ENCODE measurements at places on chromosomes 13 and 19. TPM values are rescaled to one million over a fixed set of nuclear protein-coding genes. Genes with fewer than 3 reads are reported as not detected.

Gene C13orf46
- 0.08 TPM for total RNA-seq

Gene ANGPTL8
- total RNA-seq, result not detected

Gene DACT3
- total RNA-seq, result 0.32 TPM

Gene ATP4A
- not detected for total RNA-seq

Gene CERS1
- not detected for total RNA-seq

Gene ATF5
- 15.1 TPM for total RNA-seq

Gene GADD45B
- 26.3 TPM for total RNA-seq

Gene CEBPA
- total RNA-seq, result 18.3 TPM

Gene SLITRK5
- 0.04 TPM for total RNA-seq

Gene PLPP2
- 12.3 TPM for total RNA-seq

DNA sequence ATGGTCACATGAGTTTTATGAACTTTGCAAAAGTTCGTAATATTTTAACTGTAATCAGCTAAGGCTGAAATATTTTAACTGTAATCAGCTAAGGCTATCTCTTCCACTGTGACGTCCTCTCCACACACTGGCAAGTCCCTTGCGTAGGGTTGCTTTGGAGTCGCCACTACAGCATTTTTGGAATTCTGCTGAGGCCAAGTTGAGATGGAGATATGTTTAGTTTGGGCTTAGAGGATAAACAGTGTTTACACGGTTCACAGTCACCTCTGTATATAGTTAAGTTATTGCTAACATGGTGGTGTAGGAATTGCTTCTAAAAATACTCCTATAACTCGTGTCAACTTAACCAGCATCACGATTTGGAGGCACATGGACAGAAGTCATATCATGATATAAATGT, 143.6 kb upstream of the SERP2 start:
- ATAC-seq, result no peak

GRCh38 chr19:4164262-4164661, 10.8 kb downstream of the CREB3L3 start:
- no peak for ATAC-seq

DNA sequence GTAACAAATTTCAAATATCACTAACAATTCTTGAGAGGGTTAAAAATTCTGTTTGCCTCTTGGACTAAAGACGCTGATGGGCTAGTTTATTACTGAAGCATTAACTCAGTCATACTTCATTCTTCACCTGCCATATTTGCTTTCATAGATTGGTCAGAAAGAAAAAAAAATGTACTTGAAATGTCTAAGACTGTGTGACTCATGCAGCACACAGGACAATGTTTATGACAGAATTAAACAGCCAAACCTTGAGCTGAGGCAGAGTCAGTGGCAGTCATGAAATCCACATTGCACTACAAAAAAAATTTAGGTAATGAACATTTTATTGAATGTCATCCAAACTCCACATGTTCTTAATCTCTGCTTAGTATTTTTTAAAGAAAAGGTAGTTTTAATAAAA, 135.6 kb downstream of the PRR20E start:
- ATAC-seq, result no peak

DNA sequence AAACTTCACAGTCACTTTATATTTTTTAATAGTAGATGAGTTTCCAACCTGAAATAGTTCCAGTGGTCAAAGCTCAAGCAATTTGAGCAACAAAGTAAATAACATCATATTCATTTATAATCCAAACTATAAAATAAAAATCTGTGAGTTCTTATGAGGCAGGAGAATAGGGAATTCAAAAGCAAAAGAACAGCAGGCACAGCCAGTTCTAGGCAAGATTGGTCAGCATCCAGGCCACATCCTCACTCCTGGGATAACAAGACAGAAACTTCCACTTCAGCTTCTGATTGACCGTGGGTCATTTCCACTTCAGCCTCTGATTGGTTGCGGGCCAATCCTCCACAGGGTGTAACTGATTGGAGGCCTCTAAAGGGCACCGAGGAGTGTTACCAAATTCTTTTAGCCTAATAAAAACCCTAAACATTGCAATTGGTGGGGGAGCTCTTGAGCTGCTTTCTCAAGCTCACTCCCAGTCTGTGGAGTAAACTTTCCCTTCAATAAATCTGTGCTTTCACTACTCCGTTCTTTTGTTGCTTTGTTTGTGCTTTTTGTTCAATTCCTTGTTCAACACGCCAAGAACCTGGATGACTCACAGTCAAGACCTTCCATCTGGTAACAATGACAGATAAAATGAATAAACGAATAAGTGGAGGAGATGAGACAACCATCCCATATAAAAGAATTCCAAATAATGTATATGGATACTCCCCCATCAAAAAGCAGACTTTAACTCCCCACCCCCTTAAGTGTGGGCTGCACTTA, 42.6 kb upstream of the AMER2 start:
- no peak for ATAC-seq

DNA sequence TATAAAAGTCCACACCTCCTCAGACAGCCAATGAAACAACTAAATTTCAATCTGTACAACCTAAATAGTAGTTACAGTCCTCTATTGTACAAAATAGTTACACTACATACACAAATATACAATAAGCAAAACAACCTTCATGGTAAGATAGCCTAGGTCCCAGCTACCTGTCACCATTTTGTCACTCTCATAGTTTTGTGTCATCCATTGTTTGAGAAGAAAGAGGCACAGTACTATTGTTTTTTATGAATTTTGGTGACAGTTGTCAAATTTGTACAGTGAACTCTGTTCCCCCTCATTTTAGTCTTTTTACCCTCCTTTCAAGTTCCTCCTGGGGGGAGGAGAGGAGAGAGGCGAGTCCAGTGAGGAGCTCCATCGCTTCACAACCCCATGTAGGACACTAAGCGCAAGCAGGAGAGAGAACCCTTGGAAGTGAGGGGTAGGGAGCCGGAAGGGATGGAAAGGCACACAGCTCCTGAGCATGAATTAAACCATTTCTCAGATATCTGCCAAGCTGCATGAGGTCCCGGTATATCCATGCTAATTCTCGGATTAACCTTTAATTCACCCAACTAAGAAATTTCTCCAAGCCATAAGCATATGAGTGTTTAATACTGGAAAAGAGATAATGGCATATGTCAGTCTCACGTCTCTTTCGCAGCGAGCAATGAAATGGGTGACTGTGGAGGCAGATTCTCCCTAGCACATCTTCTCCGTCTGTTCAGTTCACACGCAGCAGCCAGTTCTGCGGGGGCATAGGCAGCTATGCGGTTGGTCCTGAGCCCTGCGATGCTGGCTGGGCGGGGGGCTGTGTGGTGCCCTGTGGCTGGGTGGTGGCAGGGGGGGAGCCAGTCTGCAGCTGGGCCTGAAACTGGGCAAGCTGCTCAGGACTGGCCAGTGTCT, 60.5 kb downstream of the SERP2 start:
- no peak for ATAC-seq

- ATAC-seq, result no peak
Measured at GRCh38 chr13:37288057-37288720, 182.7 kb upstream of the CSNK1A1L start.

DNA sequence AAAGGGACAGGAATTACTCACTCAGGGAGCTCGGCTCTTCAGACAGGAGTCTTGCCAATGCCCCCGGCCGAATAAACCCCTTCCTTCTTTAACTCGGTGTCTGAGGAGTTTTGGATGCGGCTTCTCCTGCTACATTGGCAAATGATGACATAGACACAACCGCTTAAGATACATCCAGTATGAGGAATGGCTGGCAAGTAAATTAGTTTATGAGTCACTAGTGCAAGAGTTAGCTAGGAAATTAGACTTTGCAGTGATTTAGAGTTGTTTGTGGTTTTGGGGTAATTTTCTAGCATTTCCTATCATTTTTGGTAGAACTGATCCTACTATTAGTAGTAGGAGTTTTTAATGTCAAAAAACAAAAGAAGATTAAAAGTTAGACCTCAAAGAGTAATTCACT, 166.2 kb downstream of the SLITRK1 start:
- ATAC-seq, result no peak

- no peak for ATAC-seq
Measured at GRCh38 chr19:2221250-2221831, 14.8 kb downstream of the PLEKHJ1 start.

- no peak for ATAC-seq
Measured at GRCh38 chr19:45934551-45935230, 20.1 kb upstream of the NANOS2 start.

DNA sequence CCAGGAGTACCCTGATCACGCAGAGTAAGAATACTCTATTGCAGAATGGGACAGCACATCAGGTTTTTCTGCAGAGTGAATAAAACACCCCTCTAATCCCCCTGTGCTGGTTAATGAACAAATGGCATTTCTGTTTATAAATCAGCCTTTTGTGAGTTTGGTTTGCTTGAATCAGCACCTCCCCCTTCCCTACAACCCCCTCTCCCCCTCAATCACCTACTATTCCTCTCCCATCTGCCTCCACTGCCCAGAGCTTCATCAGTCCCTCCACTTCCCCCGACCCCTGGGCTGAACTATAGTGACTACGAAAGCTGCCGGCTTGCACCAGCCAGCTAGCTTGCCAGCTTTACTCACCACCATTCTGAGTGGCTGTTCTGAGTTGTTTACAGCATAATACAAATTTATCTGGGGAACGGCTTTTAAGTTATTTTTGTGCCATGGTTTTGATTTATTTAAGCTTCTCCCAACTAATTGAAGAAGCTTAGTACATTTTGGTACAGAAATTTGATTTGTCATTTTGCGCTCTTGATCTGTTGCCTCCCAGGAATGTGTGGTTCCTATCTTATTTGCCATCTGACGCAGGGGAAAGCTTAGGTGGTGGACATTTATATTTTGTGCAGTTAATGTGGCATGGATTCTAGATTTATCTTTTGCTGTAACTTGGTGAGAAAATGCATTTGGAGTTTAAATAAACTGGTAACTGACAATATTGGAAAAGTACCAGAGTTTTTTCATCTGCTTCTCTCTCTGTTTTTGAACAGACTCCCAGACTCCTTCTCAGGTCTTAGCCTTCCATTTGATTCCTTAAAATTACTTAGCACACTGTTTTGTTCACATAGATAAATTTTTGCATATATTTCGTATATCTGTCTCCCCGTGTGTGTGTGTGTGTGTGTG, 41.7 kb upstream of the WDFY2 start:
- ATAC-seq, result no peak

GRCh38 chr13:39916330-39916729, 260.9 kb downstream of the COG6 start:
- ATAC-seq, result no peak

DNA sequence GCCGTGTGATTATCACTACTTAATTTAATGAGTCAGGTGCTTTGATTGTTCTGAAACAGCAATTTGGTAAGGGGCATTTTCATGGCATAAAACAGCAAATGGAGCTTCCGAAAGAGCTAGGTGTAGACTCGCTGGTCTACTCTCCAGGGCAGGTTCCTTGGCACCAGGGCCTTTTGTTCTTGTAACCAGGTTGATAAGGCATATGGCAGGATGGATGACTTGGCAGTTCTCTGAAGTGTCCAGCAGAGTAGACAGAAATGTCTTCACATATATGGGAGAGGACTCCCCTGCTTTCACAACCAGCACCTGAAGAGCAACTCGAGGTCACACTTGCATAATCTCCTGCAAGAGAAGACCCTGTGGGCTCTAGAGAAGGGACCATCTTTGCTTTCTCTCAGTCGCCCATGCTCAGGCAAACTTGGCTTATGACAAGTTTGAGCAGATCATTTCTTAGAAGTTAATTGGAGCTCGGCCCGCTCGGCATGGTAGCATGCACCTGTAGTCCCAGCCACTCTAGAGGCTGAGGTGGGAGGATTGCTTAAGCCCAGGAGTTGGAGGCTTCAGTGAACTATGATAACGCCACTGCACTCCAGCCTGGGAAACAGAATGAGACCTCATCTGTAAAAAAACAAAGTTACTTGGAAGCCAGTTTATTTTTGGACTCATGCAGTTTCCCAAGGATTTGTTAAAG, 23.3 kb upstream of the WASF3 start:
- no peak for ATAC-seq

GRCh38 chr19:5261156-5261890, 79.3 kb downstream of the PTPRS start:
- peak; percentile 94 for ATAC-seq

DNA sequence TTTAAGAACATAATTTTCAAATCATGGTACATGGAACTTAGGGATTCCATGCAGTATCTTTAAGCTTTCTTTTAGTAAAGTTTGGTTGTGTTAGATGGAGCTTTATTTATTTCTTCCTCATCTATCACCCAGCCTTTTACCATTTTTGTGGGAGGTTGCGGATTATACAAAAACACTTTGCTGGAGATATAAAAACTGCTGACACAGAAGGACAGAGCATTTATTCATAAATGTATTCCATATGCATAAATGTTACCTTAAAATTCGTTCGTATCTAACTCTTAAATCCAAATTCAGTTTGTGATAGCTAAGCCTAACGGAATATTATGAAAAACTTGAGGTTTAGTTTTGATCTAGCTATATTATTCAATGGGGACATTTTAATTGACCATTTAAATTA, 143.3 kb downstream of the TDRD3 start:
- no peak for ATAC-seq

- ATAC-seq, result no peak
Measured at GRCh38 chr13:37791699-37792098, 77.9 kb downstream of the TRPC4 start.

- ATAC-seq, result no peak
Measured at GRCh38 chr13:40031031-40031430, 375.6 kb downstream of the COG6 start.

- ATAC-seq, result no peak
Measured at GRCh38 chr13:32385410-32385809, 42.5 kb downstream of the N4BP2L1 start.

DNA sequence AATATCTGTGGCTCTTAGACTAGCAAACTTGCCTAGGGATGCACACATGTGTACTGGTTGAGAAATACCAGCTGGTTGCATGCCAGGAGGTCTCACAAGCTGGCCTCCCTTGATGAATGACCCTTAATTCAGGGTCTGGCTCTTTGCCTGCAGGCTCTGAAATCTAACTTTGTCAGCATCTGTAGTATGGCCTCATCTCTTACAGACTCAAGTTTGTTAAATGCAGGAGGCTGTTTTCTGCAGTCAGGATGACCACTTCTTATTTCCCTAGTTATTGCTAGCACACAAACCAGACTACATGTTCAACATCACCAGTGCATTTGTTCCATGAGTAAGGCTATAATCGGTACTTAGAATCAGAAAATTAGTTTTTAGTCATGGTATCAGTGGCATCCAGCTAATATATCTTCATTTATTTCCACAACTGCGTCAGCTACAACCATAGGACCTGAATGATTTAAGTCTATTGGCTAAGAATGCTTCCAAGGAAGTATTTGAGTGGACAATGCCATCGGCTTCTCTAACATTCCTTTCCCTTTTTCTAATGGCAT, 23.3 kb upstream of the POSTN start:
- ATAC-seq, result no peak

GRCh38 chr13:42355491-42356183, 83.7 kb downstream of the AKAP11 start:
- no peak for ATAC-seq

All from esophagus mucosa (tissue), 1 donor.